ENCODE measurements at places on chromosomes 6 and 20.

DNA sequence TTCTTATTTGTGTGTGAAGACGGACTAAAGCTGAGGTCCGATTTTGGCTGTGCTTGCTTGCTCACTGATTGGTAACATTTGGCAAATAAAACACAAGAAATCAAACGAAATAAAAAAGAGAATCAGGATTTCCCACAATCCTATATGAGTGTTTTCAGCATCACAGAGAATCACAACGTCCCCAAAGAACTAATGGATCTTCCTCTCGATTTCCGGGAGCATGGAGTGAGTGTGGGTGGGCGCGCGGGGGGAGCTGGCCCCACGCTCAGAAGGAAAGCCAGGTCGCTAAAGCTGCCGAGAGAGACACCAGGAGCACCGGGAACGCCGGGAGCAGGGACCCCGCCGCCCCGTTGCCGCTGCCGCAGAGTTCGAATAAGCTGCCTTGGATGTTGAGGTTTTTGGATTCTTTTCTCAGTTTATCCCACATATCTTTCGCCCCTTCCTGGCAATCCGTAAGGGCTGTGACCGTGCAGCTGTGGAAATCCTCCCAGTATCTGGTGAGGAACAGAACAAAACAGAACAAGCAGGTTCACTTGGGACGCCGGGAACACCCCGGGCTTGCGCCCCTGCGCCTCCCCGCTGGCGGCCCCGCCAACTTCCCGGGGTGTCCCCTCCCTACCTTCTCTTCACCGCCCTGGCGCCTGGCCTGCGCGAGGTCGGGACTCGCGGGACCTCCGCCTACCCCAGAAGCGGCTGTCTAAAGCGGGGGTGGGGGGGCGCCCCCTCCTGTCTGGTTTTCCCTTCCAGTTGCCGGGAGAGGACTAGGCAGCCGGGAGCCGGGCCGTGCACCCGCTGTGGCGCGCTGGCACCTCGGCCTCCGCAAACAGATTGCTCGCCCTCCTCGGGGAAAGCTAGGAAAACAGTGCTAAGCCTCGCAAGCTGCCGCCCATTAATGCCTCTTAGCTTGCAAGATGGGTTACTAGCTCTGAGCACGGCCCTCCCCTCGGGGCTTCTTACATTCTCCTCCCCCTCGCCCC is 7.7 kb downstream of the NRN1 start:
- no peak for DNase-seq

- DNase-seq = no peak
These were observed 15.5 kb upstream of the ZFP57 start for GRCh38 chr6:29696147-29697125.

GRCh38 chr20:47055699-47056369 is 161.2 kb downstream of the EYA2 start:
- DNase-seq = no peak

- DNase-seq = no peak
These were observed 218.8 kb downstream of the TAF4 start for GRCh38 chr20:61846741-61847419.

- no peak for DNase-seq
These were observed 10.7 kb upstream of the MYLK2 start for GRCh38 chr20:31808481-31808880.

- DNase-seq = no peak
These were observed 218.4 kb upstream of the JARID2 start for GRCh38 chr6:15027472-15027871.

GRCh38 chr20:24781418-24781980 is 167.6 kb upstream of the CST7 start:
- DNase-seq = no peak

GRCh38 chr6:70225055-70225454 is 77.8 kb downstream of the COL9A1 start:
- DNase-seq = no peak

- DNase-seq = no peak
These were observed 1.4 kb upstream of the PTPRT start for GRCh38 chr20:43191143-43191542.

DNA sequence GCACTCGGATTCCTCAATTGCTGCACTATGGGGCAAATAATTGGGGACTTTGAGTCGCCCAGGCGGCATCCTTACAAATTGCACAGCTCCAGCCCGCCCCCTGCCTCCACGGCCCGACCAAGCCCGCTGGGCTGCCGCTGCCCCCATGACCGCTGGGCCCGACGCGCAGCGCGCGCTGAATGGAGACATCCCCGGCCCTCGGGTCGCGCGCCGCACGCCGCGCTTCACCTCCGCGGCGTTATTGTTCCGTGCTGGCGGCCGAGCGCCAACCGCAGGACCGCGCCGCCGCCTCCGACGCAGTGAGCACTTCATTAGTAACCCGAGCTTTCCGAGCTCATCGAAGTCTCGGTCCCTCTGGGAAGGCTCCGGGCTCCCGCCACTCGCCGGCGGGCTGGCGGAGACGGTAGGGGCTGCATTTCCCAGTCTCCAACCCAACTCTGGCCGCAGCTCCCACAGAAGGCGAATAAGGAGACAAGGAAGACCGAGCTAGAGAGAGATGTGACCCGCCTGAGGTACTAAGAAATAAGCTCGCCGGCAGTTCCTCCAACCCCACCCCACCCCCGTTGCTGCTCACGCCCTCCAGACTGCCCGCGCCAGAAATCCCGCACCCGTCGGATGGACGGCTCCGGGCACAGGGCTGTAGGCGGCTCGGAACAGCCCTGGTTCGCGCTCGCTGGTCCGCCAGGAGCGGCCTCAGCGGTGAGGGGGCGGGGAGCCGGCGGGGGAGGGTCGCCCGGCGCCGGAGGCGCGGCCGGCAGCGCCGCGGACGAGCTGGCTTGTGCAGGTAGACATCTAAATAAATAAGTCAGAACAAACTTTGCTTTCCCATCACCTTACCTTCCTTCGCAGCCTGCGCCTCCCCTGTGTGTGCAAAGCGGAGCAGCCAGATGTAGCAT is 703 bp downstream of the EPHA7 start:
- no peak for DNase-seq

DNA sequence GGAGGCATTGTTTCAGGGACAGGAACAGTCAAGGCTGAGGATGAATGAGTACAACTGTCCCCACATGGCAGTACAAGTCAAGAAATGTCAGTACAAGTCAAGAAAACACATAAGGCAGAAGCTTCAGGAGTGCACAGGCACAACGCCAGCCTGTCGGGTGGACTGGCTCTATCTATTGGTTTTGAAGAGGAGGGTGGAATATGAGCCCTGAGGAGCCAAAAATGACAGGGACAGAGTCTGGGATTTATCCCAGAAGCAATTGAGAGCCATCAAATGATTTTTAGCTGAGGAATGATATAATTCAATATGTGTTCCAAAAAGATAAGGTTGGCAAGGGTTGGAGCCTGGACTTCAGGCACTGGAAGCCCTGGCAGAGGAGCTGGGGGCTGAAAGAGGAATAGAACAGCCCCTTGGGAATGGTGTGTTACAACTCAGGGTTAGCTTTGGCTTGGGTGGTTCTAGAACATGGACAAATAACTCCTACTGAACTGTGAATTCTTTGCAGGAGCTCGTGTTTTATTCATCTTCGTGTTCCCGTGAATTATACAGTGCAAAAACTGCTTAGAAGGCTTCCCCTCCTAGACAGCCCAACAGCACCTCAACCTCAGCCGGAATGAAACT is 425.7 kb upstream of the ARID1B start:
- DNase-seq = no peak

GRCh38 chr6:116278481-116278829 is 1.3 kb downstream of the TSPYL1 start:
- no peak for DNase-seq

DNA sequence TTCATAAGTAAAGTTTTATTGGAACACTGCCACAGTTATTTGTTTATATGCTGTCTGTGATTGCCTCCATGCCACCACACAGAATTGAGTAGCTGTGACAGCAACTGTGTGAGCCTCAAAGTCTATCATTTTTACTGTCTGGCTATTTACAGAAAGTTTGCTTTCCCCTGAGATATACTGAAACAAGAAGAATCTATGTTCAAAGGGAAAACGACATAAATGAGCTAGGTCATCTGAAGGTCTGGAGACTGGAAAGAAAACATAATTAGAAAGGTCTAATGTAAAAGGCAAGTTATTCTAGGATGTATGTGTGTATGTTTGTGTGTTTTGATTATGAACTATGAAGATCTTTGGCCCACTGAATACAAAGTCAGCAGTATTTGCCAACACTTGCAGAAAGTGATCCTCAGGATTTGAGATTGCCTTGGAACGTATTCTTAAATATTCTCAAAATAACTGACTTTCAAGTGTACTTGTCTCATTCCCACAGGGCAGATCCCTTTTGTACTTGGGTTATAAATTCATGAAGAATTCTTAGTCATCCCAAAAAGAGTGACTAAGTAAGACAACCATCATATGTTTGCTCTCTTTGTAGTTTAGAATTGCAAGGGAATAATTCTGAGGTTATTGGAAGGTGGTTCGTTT is 677.7 kb downstream of the DOK5 start:
- DNase-seq = no peak

- no peak for DNase-seq
These were observed 34.5 kb downstream of the COL19A1 start for GRCh38 chr6:69900869-69901268.

- DNase-seq = peak; percentile 42
These were observed 140.1 kb downstream of the NRN1 start for GRCh38 chr6:5866547-5867051.

- DNase-seq = no peak
These were observed 1.2 kb downstream of the MAK start for GRCh38 chr6:10837009-10837621.

DNA sequence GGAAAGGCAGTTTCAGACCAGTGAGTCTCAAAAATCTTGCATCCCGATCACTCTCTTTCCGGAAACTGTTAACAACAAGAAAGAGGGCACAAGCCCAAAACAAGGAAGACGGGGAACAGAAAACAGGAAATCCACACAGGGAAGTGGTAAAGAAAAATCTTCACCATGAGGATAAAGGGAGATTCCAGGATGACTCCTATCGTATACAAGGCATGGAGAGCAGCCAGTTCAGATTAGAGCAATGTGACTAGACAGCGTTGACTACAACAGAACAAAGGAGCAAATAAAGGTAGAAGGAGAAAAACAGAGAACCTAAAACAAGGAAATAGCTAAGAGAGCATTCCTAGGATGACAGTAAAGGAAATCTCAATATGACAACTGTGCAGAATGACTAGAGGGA is 26.5 kb downstream of the VNN1 start:
- DNase-seq = no peak

DNA sequence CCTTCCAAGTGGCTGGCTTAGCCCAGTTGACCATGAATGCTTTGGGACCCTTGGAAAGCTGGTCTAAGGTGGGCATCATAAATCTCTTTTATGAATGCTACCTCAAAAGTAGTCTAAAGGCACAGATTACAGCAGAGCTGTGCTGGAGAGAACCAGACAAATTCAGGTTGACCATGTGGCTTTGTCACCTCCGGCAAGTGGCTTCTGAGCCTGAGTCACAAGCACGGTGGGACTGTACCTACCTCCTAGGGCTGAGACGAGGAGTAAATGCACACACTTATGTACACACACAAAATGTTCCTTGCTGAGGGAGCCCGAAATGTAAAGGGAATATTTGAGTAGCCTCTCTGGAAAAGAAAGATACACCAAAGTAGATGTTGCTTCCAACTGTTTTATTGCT is 155.9 kb downstream of the NFATC2 start:
- peak; percentile 45 for DNase-seq

DNA sequence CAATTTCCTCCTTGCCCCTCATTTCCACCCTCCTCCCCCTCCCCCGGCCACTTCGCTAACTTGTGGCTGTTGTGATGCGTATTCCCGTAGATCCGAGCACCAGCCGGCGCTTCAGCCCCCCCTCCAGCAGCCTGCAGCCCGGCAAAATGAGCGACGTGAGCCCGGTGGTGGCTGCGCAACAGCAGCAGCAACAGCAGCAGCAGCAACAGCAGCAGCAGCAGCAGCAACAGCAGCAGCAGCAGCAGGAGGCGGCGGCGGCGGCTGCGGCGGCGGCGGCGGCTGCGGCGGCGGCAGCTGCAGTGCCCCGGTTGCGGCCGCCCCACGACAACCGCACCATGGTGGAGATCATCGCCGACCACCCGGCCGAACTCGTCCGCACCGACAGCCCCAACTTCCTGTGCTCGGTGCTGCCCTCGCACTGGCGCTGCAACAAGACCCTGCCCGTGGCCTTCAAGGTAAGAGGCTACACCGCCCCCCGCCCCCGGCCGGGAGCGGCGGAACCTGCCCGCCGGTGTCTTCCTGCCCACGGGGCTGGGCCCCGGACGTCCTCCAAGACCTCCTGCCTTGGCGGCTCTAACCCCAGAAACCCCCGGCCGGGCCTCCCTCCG is 44.9 kb upstream of the SUPT3H start:
- DNase-seq = peak; percentile 65

Data from CD4-positive, alpha-beta T cell treated with Interleukin-12 subunit alpha and Interleukin-12 subunit beta, for 1 hour (primary cell).